ENCODE measurements at places on chromosomes 1 and 21. TPM values are rescaled to one million over a fixed set of nuclear protein-coding genes. Genes with fewer than 3 reads are reported as not detected.

DNA sequence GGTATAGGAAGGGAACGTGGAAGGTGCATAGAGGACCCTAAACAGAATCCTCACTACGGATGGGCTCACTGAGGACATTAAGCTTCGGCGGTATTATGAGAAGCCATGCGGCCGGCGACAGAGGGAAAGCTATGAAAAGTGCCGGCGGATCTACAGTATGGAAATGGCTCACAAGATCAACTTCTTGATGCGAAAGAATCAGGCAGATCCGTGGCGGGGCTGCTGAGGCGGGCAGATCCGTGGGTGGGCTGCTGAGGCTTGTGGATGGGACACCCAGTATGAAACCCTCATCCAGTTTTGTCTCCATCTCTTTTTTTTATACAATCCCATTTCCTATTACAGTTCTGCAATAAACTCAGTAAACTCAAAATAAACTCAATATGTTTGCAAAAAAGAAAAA lies 95.8 kb downstream of the CRB1 start:
- H3K36me3 ChIP-seq: no peaks in the 10 kb centered on the region
- no peaks in the 10 kb centered on the region for H3K4me1 ChIP-seq
- no peak for DNase-seq

- H3K4me3 ChIP-seq: peak overlapping the region; percentile 93
- peak overlapping the region; percentile 83 for H3K27ac ChIP-seq
- peaks cover 30% of the 10 kb centered on the region for H3K27me3 ChIP-seq
- DNase-seq: no peak
These were observed 791 bp upstream of the PIK3R3 start for GRCh38 chr1:46133181-46133658.

DNA sequence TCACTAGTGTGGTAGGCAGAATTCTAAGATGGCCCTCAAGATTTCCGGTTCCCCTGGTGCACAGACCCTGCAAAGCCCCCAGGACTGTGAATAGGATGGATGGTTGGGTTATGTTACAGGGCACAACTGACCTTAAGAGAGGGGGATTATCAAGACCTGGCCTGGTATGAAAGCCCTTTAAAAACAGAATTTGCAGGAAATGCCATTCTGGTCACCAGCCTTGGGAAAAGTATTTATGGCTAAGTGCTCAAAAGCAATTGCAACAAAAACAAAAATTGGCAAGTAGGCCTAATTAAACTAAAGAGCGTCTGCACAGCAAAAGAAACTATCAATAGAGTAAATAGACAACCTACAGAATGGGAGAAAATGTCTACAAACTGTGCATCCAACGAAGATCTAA lies 144.7 kb upstream of the EDN2 start:
- no peaks in the 10 kb centered on the region for H3K27me3 ChIP-seq
- H3K27ac ChIP-seq: no peak overlapping the region
- H3K4me1 ChIP-seq: peaks cover 56% of the 10 kb centered on the region
- DNase-seq: no peak

DNA sequence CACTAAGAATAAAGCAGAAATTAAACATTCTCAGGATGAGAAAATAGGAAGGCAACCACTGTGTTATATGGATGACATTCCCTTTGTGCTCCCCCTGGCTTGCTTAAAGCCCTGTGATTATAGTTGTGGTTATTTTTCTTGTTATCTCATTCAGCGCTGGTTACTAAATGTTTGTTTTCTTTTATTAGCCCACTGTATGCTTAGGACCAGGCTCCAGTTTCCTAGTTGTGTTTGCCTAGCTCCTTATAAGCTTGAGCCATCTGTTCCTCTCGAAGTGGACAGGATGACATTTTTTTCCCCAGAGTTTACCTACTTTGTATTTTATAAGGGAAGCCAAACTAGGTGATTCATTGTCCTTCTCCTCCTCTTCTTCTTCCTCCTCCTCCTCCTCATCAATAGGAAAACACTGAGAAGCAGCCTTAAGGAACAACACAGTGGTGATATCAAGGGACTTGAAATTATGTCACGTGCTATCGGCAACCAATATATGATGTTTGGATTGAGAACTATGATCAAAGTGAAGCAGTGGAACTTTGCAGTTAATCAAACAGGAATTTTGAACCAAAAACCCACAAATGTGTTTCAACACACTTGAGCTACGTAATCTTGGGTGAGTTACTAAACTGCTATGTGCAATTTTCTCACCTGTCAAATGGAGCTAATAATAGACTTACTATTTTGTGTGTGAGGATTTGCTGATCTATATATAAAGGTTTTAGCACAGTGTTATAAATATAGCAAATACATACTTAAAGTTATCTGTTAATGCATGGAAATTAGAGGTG lies 35.1 kb upstream of the RGS7 start:
- H3K27me3 ChIP-seq: peaks cover 3% of the 10 kb centered on the region
- no peaks in the 10 kb centered on the region for H3K36me3 ChIP-seq
- H3K4me3 ChIP-seq: no peak overlapping the region
- no peaks in the 10 kb centered on the region for H3K4me1 ChIP-seq

DNA sequence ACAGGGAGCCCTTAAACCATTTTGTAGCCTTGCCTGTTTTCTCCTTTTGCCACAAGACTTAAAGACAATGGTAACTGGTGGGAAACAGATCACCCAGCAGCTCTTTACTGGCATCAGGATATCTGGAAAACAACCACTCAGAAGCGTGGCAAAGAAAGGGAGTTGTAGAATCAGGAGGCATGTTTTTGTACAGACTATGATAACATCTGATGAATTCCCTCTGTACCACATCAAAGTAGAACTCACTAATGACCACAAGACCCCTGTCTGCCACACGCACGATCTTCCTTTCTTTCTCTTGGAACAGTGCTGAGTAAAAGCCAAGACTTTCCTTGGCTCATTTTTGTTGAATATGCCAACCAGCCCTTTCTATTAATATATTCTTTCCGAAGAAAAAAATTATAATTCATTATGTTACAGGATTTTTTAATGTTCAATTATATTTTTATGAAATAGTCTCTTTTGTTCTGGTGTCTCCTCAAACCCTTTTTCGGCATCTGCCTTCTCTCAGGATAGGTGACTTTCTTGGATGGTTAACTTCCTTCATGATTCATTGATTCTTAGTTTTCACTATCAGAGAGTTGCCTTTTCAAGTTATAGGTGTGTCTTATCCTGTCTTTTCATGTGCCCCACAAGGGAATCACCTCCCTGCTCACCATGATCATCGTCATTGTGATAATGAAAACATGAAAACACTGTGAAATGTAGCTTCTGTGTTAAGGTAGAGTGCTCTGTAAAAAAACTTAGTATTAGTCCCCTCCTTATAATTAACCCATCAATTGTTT lies 7.9 kb upstream of the PHGDH start:
- no peaks in the 10 kb centered on the region for H3K36me3 ChIP-seq
- no peaks in the 10 kb centered on the region for H3K4me1 ChIP-seq
- no peak overlapping the region for H3K27ac ChIP-seq
- no peak overlapping the region for H3K4me3 ChIP-seq

DNA sequence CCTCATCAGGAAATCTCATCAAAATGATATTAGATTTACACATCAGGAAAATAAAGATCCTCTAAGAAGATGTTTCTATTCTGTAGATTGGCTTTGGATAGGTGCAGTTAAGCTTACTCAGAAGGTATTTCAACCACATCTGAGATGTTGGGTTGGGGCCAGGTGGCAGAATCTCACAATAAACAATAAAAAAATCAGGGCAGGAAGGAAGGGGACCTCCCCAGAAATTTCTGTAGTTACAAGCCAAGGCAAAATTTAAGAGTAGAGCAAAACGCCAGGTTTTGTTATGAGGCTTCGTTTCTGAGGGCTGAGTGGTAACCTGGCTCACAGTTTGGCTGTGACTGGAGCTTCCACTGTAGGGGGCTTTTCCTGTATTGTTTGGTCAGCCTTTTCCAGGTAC lies 84.8 kb downstream of the HUNK start:
- H3K27ac ChIP-seq: no peak overlapping the region
- DNase-seq: no peak
- H3K4me3 ChIP-seq: no peak overlapping the region
- no peaks in the 10 kb centered on the region for H3K4me1 ChIP-seq
- no peaks in the 10 kb centered on the region for H3K36me3 ChIP-seq

- no peak overlapping the region for H3K4me3 ChIP-seq
- H3K27ac ChIP-seq: no peak overlapping the region
- peaks cover 31% of the 10 kb centered on the region for H3K27me3 ChIP-seq
- no peak for DNase-seq
- no peaks in the 10 kb centered on the region for H3K36me3 ChIP-seq
These were observed 4.1 kb upstream of the NBL1 start for GRCh38 chr1:19639999-19640362.

DNA sequence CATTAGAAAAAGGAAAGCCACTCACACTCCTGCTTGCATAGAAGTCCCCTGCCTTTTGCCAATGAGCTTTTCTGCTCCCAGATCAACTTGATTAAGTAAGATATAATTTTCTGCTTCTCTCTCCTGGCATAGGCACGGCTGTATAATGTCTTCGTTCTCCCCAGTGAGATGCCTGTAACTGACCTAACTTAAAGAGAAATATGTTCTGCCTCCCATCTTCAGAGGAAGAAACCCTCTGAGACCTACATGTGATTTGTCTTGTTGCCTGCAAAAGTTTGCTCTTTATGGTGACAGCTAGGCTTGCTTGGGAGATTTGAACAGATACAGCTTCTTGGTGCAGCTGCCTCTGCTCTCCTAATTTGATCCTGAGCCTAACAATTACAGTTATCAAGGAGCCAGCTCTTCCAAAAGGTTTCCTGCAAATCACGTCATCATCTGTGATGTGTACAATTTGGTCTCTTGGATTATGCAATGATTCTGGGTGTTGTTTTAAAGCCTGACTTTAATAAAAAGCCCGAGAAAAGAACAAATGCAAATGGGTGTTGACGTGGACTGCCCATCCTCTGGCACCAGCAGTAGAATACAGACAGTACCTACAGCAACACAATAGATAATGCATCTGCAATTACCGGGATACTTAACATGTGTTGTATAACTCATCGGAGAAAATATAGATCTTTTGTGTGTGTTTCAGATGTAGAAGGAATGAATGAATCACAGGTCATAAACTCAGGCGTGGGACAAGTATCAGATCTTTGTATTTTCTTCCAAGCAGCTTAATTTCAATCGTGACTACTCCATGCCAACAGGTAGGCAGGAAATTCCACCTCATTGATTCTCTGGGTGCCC lies 76.2 kb upstream of the KAZN start:
- H3K4me3 ChIP-seq: no peak overlapping the region
- no peak overlapping the region for H3K27ac ChIP-seq
- no peaks in the 10 kb centered on the region for H3K36me3 ChIP-seq
- no peaks in the 10 kb centered on the region for H3K4me1 ChIP-seq
- DNase-seq: no peak

The SPRR1A gene
- total RNA-seq: not detected

- H3K36me3 ChIP-seq: no peaks in the 10 kb centered on the region
- no peaks in the 10 kb centered on the region for H3K27me3 ChIP-seq
- peak overlapping the region; percentile 33 for H3K27ac ChIP-seq
These were observed 25.4 kb upstream of the RGS16 start for GRCh38 chr1:182629499-182630096.

- H3K27ac ChIP-seq: no peak overlapping the region
- peaks cover 3% of the 10 kb centered on the region for H3K27me3 ChIP-seq
- peaks cover under 1% of the 10 kb centered on the region for H3K4me1 ChIP-seq
These were observed 20.7 kb upstream of the PADI4 start for GRCh38 chr1:17287130-17287776.

DNA sequence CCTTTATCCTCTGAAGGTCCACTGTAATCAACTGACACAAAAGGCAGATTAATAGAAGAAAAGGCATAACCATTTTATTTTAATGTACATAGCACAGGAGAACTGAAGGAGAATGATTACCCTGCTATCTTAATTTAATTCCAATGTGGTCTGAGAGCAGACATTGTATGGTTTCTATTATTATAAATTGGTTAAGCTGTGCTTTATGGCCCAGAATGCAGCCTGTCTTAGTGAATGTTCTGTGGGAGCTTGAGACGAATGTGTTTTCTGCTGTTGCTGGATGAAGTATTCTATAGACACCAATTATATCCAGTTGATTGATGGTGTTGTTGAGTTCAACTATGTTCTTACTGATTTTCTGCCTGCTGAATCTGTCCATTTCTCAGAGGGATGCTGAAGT lies 25.0 kb upstream of the SLC2A1 start:
- H3K4me3 ChIP-seq: no peak overlapping the region
- H3K27me3 ChIP-seq: no peaks in the 10 kb centered on the region
- no peak for DNase-seq

- H3K36me3 ChIP-seq: peaks cover 42% of the 10 kb centered on the region
- DNase-seq: no peak
- H3K4me1 ChIP-seq: peaks cover 55% of the 10 kb centered on the region
- no peaks in the 10 kb centered on the region for H3K27me3 ChIP-seq
These were observed 1.6 kb downstream of the CDC42 start for GRCh38 chr1:22053861-22054770.

DNA sequence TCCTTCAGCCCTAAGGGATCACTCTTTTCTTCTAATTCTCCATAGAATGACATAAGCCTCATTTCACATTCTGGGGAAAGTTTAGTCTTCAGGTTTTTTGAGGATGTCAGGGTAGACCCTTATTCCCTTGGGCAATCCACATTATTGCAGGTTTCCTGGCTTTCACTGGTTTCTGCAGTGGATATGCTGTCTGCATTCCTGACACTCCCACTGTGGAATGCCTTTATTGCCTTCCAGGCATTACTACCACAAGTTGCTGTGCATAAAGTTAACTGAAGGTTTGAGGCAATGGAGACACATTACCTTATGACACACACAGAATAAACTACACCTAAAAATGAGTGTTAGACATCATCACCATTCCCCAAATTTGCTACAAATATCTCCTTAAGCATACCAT lies 12.7 kb downstream of the FASLG start:
- no peak overlapping the region for H3K4me3 ChIP-seq
- no peak for DNase-seq
- no peaks in the 10 kb centered on the region for H3K4me1 ChIP-seq
- no peaks in the 10 kb centered on the region for H3K36me3 ChIP-seq
- H3K27me3 ChIP-seq: peaks cover 9% of the 10 kb centered on the region

All from activated B cell treated with CpG ODN at 0.5 μM for 24 hours (primary cell).